CD4-positive, alpha-beta T cell treated with Interleukin-2 at 100 ng/mL for 4 hours (primary cell): ENCODE measurements at places on chromosomes 3 and 15.

DNA sequence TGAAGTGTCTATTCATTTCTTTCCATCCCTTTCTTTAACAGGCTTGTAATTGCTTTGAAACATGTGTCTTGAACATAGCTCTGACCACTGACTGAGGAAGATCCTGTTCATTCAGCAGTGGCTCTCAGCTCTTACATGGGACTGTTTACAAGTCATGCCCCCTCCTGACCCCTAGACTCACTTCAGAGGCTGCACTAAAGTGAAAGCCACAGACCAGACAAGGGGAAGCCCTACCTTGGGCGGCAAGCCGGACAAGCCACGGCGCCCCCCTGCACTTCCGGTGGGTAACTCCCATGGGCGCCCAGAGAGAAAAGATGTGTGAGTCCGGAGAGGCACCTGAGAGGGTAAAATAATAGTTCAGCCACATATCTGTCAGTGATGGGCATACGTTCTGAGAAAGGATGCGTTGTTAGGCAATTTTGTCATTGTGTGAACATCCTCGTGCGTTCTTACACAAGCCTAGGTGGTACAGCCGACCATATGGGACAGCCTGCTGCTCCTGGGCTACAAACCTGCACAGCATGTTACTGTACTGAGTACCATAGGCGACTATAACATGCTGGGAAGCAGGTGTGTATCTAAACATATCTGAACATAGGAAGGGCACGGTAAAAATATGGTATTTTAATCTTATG, 116.2 kb downstream of the CHSY1 start:
- DNase-seq, result no peak

DNA sequence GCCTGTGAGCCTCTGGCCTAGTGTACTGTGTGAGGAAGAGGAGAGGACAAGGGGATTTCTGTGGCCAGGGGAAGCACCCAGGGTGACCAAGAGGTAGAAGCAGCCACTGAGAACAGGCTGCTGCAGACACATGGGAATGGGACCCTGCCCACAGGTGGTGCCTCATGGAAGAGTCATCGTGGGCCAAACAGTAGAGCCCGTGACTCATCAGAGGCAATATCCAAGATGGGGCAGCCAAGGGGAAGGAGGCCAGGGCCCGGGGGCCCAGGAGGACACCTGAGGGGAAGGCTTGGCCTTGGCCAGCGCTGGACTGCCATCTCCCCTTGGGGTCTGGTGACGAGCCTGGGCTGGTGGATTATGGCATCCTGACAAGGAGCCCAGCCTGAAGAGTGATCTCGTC, 275.0 kb upstream of the LYSMD4 start:
- DNase-seq, result no peak

- DNase-seq, result no peak
These were observed 294.9 kb upstream of the NR2F2 start for GRCh38 chr15:96035635-96036034.

- no peak for DNase-seq
These were observed 59.1 kb upstream of the IQSEC1 start for GRCh38 chr3:13132281-13132680.

DNA sequence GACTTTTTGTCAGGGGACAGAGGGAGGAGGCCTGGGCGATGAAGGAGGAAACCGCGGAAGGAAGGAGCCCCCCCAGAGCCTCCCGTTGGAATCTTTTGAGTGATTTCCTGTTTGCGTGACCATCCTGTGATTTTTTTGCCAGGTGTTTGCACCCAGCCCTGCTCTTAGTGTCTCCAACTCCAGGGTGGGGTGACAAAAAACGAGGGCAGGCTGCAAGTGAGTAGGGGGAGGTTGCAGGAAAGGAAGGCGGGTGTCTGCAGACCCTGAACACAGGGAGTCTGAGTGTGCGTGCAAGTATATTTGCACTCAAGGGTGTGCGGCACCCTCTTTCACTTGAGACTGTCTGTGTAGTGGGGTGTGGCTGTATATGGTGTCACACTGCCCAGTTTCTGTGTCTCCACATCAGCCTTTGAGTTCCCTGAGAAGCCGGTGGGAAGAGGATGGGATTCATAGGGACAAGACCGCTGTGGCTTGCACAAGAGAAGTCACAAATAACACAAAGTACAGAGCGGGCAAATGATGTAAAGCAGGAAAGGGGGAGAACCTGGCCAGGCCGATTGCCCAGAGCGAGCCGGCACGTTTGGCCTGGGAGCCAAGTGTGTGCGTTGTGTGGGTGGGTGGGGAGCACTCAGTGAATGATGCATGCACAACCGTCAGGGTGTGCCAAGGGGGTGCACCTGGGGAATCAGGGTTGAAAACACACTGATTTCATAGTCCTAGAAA, 6.6 kb downstream of the ISLR2 start:
- DNase-seq, result no peak

GRCh38 chr3:189108735-189109134, 63.0 kb upstream of the TPRG1 start:
- no peak for DNase-seq

GRCh38 chr15:83612226-83612625, 41.7 kb upstream of the ADAMTSL3 start:
- DNase-seq, result no peak

GRCh38 chr3:133479895-133480669, 80.2 kb downstream of the BFSP2 start:
- DNase-seq, result no peak

- no peak for DNase-seq
These were observed 58.5 kb upstream of the UTS2B start for GRCh38 chr3:191388823-191389222.

- no peak for DNase-seq
These were observed 26.2 kb upstream of the ANXA2 start for GRCh38 chr15:60424006-60424405.

GRCh38 chr3:42988566-42988965, 9.5 kb downstream of the GASK1A start:
- no peak for DNase-seq

DNA sequence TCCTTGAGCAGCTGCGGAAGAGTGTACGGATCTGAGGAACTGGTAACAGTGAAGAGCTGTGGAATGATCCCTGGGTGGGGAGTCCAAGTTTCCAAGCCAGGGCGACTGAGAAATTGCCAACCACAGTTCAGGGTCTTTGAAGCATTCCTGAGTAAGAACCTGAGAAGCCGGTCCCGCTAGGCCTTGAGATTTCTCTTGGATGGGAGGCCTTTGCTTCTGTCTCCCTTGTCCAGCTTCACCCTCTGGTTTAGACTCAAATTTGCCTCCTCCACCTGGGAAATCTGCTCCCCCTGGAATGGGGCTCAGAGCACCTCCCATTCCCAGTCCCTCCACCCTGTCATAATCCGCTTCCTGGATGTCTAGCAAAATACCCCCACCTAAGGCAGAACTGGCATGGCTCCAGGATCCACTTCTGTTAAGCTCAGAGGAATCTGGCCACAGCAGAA, 127.7 kb upstream of the DLG1 start:
- DNase-seq, result no peak

GRCh38 chr3:150458001-150458400, 49.9 kb downstream of the TSC22D2 start:
- no peak for DNase-seq

GRCh38 chr15:50051811-50052419, 67.1 kb downstream of the ATP8B4 start:
- peak; percentile 29 for DNase-seq

DNA sequence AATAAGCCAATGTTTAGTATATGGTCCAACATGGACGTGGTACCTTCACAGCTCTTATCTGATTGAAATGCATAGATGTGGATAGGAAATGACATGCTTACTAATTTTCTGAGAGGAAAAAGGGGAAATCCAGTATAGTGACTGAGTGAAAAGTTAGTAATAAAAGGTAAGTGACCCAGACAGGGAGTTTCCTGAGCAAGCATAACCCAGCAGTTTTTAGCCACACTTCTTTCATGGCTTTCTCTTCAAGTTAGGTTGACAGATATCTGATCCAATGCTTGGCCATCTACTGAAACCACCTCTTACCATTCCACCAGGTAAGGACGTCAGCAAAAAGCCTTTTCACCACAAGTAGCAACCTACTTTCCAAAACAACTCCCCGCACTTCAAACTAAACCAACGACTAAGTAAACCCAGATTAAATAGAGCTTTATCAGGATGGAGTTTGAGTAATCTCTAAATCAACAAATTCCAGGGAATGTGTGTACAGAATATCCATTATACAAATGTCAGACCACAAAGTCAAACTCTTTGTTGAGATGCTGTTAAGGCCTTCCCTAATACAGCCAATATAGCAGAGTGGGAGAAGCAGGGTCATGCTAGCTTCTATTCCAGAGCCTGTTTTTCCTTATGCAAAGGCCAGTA, 329.7 kb downstream of the RORA start:
- peak; percentile 58 for DNase-seq

GRCh38 chr3:23701716-23702597, 103.8 kb upstream of the UBE2E1 start:
- DNase-seq, result no peak

DNA sequence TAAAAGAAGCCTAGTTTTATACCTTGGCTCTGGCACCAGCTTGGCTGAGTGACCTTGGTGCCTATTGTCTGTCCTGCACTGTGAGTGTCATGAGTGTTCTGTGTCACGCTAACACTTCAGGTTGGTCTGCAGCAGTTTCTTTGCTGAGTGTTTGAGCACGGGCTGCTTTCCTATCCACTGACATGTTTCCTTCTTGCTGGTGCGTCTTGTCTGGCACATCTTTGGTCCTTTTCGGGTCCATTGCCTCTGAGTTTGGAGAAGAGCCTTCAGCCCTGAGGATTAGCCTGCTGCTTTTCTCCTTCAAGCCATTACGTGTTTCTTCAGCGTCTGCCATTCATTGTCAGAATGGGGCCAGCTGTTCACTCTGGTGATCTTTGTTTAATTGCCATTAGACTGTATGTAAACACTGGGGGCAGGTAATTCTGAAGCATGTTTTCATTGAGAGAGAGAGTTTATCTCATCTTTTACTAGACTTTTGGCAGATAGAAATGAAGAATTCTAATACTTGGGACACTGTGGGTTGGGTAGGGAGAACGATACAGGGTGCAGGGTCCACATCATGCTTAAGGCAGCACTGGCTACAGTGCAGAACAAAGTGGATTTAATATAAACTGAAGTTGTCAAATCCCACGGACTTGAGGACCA, 55.5 kb downstream of the LRRC28 start:
- DNase-seq, result no peak

GRCh38 chr3:131903988-131904415, 130.8 kb downstream of the CPNE4 start:
- no peak for DNase-seq

- no peak for DNase-seq
These were observed 531.9 kb downstream of the SQOR start for GRCh38 chr15:46166750-46167149.

DNA sequence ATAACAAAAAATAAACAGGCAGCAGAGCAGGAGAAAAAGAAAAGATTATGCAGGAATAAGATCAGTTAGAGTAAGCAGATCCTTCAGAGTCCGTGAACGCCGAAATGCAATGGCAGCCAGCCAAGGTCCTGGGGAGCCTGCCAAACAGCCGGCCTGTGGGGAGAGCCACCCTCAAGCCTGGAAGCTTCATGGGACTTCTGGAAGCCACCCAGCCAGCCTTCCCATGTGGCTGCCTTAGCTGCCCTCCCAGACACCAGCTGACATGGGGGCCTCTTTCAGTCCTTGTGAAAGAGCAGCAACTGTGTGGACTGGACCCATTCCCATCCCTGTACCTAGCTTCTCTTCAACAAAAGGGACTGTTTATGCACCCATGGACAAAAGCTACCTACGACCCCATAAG, 64.9 kb upstream of the RAD18 start:
- no peak for DNase-seq

DNA sequence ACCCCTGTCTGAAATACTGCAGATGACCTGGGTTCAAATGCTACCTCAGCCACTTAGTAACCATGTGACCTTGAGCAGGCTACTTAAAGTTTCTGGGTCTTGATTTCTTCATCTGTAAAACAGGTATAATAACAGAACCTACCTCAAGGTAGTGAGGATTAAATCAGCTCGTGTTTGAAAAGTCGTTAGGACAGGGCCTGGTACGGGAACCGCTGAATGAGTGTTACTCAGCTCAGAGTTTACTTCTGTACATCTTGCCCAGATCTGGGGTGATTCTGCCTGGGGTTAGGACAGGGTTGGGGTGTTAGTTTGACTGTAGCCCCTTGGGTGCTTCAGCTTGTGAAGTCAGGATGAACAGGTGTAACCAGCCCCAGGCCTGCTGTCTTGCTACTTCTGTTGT, 1.8 kb downstream of the SEMA4B start:
- no peak for DNase-seq

DNA sequence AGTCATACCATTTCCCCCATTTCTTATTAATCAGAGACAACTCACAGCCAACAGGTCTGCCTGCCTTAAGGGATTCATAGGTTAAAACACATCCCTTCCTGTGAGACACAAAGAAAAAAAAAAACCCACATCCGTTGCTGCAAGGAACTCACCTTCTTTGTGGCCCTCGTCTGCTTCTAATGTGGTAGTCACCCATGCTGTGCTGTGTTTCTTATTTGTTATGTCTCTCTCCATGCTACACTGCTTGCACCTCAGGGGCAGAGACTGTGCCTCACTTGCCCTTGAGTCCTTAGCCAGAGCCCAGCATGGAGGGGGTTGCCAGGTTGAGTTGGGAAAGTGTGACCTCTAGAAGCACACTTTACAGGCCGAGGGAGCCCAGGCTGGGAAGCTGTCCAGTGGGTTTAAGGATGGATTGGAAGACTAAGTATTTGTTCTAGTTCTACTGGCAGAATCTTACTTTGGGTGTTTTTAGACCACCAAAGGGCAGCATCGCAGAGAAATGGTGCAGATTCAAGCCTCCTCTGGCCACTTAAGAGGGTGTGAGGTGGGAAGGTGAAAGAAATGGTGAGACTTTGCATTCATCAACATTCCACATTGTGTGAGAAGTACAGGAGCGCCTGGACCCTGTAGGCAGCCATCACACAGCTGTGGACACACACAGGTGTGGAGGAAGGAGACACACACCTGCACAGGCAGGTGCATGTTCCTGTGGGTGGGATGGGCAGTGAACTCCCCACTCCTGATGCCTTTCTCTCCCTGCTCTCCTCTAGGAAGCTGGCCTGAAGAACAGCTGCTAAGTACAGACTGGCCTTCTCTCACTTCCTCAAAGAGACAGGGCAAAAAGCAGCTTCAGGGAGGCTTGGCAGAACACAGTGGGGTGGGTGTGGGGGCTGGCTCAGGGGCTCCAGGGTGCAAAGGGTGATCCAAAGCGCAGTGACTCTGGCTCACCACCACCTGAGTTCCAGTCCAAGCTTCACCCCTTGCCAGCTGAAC, 48.8 kb downstream of the GLB1 start:
- DNase-seq, result peak; percentile 82

- DNase-seq, result no peak
These were observed 92.9 kb downstream of the UBE3A start for GRCh38 chr15:25345943-25346342.

DNA sequence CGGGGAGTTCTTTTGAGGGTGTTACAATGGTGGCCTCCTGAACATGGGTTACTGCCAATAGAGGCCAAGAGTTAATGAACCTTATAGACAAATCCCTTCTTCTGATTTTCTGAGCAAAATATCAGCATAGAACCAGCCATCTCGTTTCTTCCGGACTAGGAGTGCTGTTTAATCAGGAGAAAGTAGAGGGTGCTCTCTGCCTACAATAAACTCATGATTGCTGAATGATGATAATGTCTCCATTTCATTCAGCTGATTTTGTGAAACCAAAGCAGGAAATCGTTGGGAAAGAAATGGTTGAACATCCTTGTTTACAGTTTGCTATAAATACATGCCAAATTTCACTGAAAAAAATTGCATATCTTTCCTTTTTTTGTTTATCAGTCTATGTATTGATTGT, 142.8 kb upstream of the PLSCR5 start:
- DNase-seq, result no peak

- DNase-seq, result no peak
These were observed 97.3 kb upstream of the ROPN1 start for GRCh38 chr3:124089214-124089613.
